ENCODE measurements at places on chromosomes 5 and 9.

DNA sequence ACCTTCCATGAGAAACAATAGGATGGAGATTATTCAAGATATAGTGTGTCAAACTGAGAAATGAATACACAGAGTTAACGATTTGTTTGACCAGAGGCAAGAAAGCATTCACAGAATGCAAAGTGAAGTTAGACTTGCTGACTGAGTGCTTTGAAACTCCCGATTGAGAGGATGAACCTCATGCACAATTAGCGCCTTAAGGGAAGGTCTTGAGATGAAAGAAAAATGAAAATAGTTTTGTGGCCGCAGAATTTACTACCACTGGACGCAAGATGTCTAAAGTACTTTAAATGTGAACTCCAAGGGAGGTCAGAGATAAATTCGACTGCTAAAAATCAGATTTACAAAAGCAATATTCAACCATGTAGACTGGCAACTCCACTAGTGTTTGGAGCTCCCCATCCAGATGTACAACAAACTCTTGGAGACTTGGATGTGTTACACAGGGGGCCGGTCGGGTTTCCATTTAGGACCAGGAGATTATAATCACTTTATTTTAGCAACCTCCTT is 707 bp upstream of the RIMOC1 start:
- no peak for DNase-seq

DNA sequence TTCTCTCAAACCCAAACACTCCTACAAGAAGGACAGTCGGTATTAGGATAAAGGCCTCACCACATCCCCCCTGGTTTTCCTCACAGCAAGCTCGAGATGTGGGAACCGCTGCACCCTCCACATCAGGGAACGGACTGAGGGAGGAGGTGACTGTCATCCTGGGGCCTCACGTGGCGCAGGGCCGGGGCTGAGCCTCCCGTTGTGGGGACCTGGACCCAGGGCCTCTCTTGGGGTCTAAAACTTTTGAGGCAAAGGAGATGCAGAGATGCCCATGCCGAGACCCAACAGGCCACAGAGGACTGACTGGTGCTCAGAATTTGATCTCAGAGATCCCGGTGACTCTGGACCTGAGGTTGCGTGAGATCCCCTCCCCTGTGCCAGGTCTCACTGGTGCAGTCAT is 72.7 kb downstream of the MRPL36 start:
- no peak for DNase-seq

- no peak for DNase-seq
These were observed 12.8 kb upstream of the CLIC3 start for GRCh38 chr9:137009217-137009616.

DNA sequence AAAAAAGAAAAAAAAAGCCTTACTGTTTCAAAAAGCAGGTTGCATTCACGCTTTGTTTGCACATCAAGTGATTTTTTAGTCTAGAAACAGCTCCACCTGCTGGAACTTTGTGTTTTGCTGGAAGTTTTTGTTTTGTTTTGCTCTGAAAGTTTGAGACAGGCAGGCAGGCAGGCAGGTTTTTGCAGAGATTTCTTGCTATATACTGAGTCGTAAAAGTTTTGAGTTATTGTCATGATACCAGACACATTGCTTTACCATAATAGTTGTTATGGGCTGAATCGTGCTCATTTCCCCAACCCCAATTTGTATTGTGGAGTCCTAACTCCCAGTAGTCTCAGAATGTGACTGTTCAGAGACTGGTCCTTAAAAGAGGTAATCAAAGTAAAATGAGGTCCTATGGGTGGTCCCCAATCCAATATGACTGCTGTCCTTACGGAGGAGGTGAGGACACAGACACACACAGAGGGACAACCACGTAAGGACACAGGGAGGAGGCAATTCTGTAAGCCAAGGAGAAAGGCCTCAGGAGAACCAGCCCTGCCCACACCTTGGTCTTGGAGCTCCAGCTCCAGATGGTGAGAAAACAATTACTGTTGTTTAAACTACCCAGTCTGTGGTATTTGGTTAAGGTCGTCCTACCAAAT is 20.9 kb downstream of the OR2Y1 start:
- DNase-seq, result peak; percentile 41

DNA sequence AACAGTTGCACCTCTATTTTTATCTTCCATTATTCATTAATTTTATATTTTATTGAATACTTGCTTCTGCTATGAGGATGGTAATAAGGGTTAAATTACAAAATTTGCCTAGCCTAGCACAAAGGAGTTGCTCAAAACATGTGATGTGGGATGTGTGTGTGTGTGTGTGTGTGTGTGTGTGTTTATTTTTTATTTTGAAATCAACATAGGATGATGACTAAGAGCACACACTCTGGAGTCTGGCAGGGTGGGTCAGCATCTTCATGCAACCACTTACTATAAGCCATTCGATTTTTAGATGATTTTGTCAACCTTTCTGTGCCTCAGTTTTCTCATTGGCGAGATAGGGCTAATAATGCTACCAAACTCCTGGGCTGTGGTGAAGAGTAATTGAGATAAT is 57.7 kb upstream of the MAMDC2 start:
- DNase-seq, result no peak

Data from AG08395 (cell line).